ENCODE measurements at places on chromosomes 1 and 21. TPM values are rescaled to one million over a fixed set of nuclear protein-coding genes. Genes with fewer than 3 reads are reported as not detected.

The CFAP141 gene
- not detected for polyA plus RNA-seq

The GNAT2 gene
- 0.26 TPM for polyA plus RNA-seq

DNA sequence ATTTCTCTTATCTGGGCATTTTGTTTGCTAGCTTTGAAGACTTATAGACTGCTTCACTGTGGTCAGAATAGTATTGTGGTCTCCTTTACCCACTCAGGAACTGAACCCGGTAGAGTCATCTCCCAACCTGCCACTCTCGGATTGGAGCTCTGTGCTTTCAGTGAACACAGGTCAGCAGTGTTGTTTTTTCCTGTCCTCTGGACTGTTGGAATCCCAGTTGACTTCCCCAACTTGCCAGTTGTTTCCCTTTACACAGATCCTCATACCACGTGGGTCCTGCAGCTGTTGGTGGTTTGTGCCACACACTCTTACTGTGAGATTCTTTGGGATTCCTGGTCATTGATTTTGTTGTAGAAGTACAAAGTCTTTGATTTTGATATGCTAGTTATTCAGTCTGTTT, 214.1 kb downstream of the DYRK1A start:
- H3K27ac ChIP-seq, result no peak overlapping the region
- no peaks in the 10 kb centered on the region for H3K4me1 ChIP-seq
- no peaks in the 10 kb centered on the region for H3K36me3 ChIP-seq
- H3K27me3 ChIP-seq, result no peaks in the 10 kb centered on the region
- no peak overlapping the region for H3K4me3 ChIP-seq

DNA sequence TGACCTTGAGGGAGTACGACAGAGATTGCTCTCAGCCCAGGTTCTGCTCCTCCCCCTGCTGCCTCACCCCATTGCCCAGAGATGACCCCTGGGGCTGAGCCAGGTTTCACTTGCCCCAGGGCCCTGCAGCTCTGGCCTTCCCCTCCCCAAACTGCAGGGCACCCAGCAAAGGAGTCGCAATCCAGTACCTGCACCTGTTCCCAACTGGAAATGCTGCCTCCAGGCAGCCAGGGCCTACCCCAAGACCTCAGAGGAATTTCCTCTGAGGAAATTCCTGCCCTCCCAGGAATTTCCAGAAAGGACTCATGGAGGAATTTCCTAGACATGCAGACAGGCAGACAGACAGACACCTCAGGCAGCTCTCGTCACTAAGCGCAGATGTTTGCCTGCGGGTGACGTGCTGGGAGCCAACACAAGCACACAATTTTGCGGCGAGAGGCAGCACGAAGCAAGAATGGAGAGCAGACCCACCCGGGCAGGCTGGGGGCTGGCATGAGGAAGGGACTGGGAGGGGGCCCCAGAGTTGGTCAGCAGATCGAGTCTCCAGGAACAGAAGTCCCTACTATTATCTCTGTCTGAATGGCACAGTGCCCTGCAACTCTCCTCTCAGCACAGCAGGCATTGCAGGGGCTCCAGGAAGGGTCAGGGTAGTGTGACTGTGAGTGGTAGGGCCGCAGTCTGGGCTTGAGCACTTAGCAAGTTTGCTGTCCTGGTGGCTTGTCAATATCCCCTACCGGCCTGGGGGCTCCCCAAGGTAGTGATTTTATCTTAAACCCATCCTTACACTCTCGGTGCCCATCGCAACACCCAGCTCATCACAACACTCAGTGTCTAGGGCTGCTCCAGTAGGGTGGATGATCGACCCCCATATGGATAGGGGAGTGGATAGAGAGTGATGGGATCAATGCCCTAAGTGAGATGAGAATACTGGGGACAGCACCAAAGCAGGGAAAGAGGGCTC, 2.9 kb upstream of the EFNA1 start:
- peak; percentile 38 for DNase-seq
- no peaks in the 10 kb centered on the region for H3K36me3 ChIP-seq
- no peak overlapping the region for H3K4me3 ChIP-seq
- no peak overlapping the region for H3K27ac ChIP-seq
- H3K4me1 ChIP-seq, result peaks cover 19% of the 10 kb centered on the region
- H3K27me3 ChIP-seq, result peaks cover 59% of the 10 kb centered on the region

DNA sequence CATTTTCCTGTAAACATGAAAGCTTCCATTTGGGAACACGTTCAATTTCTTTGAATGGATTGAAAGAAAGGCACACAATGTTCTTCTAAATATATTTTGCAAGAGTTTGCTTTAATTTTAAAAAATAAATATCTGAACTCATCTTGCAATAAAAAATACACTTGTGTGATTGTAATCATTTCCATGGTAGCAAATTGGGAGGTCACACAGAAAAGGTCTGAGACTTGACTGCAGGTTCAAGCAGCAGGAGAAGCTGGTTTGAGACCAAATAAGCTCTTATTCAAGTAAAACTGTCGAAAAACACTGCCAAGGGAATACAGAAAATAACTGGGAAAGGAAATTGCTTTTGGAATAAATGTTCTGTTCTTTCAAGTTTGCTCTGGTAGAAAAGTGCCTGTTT, 498.9 kb downstream of the ADGRL2 start:
- H3K36me3 ChIP-seq, result no peaks in the 10 kb centered on the region
- no peak for DNase-seq
- no peaks in the 10 kb centered on the region for H3K4me1 ChIP-seq
- H3K27me3 ChIP-seq, result no peaks in the 10 kb centered on the region
- no peak overlapping the region for H3K4me3 ChIP-seq

- H3K4me1 ChIP-seq, result no peaks in the 10 kb centered on the region
- no peak for DNase-seq
- peaks cover 24% of the 10 kb centered on the region for H3K27me3 ChIP-seq
- H3K36me3 ChIP-seq, result no peaks in the 10 kb centered on the region
- no peak overlapping the region for H3K4me3 ChIP-seq
Observed at GRCh38 chr1:214205053-214205452, 75.9 kb upstream of the SMYD2 start.

GRCh38 chr1:171152549-171152948, 32.6 kb upstream of the FMO2 start:
- H3K27ac ChIP-seq, result no peak overlapping the region
- no peaks in the 10 kb centered on the region for H3K36me3 ChIP-seq
- H3K4me3 ChIP-seq, result no peak overlapping the region
- DNase-seq, result no peak
- H3K27me3 ChIP-seq, result no peaks in the 10 kb centered on the region
- H3K4me1 ChIP-seq, result no peaks in the 10 kb centered on the region

Data from IMR-90 (cell line).